ENCODE measurements at places on chromosomes 1 and 21.

- DNase-seq = no peak
These were observed 114.3 kb upstream of the GFI1 start for GRCh38 chr1:92601044-92601443.

DNA sequence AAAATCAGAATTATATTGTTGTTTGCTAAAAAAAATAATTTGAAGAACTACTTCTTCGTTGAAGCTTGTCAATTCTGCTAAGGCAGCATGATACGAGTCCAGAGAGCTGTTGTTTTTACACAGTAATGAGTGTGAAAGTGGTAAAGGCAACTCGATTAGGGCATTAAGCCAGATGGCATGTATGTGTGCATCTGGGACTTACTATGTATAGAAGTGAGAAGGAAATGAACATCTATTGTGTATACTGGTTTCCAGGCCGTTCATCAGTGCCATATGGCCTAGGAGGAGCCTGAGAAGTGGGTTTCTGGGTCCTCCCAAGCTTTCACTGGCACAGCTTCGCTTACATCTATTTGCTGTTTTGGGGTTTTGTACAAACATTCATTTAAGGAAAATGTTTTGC lies 5.7 kb downstream of the CTPS1 start:
- no peak for DNase-seq

DNA sequence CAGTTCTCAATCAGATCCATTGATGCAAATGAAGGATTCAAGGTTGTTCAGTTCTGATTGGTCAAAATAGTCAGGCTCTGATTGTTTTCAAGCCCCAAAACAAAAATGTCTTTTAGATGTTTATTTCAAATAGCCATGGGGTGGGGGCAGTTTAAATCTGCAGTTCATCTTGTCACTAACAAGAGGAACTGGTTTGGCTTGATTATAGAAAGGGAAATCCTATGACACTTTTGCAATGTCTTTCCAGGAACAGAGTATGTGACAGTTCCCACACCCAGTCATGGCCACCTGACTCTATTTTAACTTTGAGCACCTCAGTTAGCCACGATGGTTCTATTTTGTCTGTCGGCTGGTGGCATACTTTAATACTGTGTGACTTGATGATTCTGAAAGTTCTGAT lies 1544.1 kb downstream of the PLA2G4A start:
- DNase-seq = no peak

DNA sequence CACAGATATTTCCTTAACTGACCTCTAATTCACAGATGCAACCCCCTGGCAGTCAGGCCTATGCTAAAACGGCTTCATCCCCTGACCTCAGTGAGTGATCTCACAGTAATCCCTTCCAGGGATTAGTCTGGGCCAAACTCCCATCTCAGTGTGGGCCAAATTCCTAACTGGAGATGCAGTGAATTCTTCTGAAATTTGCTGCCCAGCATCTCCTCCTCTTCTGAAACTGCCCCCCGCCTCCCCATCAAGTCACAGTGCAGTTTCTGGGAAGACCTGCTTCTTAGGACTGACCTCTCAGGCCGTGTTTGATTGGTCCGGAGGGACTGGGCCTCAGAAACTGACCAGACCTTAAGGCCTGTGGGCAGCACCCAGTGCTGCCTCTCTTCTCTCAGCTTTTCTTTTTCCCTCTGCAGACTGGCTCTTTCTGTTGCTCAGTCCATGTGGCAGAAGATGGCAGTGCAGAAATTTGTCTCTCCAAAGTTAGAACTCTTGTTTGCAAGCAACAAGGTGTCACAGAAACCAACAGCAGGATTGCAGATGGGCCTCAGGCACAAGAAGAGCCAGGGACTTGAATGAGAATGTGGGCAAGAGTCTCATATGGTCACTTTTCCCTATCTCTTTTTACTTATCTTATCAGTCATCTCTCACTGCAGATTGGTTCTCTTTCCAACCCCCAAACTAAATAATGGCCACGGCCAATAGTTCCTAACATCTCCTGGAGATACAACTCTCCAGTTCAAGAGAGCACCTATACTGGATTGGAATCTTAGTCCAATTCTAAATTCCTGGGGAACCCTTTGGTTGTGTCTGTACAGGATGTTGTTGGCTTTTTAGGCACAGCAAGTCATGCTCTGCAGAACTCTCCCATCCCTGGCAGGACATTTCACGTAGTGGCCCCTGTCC lies 95.5 kb upstream of the RALGPS2 start:
- no peak for DNase-seq

GRCh38 chr1:180888870-180889269 lies 23.8 kb upstream of the KIAA1614 start:
- DNase-seq = no peak

- DNase-seq = peak; percentile 40
These were observed 1.0 kb upstream of the MCOLN2 start for GRCh38 chr1:84997667-84998600.

GRCh38 chr1:6961289-6961688 lies 176.0 kb downstream of the CAMTA1 start:
- no peak for DNase-seq

DNA sequence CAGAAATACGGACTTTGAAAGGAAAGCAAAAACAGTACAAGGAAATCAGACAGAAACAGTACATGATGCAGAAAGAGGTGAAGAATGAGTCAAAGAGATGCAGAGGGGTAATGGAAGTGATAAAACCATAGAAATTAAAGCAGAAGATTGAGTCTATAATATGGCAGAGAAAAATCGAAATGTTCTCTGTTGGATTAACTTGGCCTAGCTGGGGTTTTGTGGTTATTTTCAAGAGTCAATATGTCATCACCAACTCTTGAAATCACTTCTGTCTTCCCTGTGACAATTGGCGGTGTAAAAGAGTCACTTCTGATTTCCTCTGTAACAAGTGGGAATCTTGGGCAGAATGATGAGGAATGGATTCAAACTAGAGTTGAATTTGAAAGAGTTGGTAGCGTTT lies 7.4 kb downstream of the YTHDF2 start:
- no peak for DNase-seq

GRCh38 chr21:33259428-33259827 lies 6.7 kb upstream of the IL10RB start:
- DNase-seq = no peak

DNA sequence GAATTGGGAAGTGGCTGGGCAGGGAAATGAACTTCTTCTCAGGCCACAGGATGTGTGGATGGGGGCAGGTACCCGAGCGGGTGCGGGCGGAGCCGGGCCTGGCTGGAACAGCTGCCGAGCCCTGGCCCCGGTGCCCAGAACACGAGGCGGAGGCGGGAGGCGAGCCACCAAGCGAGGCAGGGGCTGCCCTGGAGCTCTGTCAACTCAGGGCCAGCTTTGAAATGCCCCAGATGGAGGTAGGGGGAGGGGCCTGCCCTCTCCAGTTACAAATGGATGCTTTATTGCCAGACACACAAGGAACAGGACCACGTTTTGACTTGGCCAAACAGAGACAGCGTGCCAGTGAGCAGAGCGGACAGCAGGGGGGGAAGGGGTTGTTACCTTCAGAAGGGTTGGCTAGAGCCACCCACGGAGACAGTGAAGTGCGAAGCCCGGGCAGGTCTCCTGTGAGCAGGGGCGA lies 240.4 kb downstream of the SDCCAG8 start:
- peak; percentile 6 for DNase-seq

DNA sequence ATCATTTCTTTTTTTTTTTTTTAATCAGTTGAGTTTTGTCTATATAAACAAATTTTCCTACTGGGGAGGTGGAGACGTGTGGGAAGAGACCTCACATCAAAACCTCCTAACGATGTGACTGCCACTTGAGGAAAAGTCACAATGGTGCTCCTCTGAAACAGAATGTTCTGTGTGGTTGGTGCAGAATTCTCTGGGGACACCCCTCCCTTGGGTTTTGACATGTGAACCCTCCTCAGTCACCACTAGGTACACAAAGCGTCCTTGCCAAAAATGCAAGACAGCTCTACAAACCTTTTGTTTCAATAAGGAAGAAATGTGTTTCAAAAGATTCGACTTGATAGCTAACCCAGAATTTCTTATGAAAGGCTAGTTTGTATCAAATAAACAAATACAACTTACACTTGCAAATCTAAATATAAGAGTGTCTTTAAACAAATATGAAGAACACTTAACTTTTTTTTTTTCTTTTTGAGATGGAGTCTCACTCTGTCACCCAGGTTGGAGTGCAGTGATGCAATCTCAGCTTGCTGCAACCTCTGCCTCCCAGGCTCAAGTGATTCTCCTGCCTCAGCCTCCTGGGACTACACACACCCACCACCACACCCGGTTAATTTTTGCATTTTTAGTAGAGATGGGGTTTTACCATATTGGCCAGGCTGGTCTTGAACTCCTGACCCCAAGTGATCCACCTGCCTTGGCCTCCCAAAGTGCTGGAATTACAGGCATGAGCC lies 9.3 kb downstream of the SLC25A24 start:
- no peak for DNase-seq

GRCh38 chr1:100187912-100188311 lies 9.9 kb upstream of the LRRC39 start:
- no peak for DNase-seq

GRCh38 chr1:71521655-71522264 lies 440.9 kb upstream of the ZRANB2 start:
- DNase-seq = peak; percentile 6

DNA sequence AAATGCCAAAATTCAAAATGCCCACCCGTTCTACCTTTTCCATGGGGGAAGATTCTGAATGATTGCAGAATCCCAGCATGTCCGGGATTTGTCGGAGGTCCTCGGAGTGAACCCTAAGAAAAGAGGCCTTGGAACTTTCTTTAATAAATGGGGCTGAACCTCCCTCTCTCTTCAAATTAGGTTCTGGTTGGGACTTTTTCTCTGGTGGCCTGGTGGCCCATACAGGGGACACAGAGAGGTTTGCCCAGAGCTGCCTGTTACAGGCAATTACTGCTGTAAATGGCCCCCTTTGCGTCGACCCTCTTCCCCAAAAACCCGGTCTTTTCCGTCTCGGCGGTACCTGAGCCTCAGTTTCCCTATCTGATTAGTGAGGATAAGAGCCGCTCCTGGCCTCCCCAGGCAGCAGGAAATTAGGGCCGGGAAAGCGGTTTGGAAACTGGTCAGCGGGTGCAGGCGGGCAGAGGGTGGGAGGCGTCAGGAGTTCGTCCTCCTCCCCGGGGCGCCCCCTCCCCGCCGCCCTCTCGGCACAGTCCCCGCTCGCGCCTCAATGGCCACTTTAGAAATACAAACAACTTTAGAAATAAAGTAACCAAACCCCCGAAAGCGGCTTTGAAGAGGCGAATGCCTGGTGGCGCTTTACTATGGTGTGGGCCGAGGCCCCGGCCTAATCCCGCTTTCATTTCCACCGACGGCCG lies 15.6 kb downstream of the PAX7 start:
- DNase-seq = no peak

DNA sequence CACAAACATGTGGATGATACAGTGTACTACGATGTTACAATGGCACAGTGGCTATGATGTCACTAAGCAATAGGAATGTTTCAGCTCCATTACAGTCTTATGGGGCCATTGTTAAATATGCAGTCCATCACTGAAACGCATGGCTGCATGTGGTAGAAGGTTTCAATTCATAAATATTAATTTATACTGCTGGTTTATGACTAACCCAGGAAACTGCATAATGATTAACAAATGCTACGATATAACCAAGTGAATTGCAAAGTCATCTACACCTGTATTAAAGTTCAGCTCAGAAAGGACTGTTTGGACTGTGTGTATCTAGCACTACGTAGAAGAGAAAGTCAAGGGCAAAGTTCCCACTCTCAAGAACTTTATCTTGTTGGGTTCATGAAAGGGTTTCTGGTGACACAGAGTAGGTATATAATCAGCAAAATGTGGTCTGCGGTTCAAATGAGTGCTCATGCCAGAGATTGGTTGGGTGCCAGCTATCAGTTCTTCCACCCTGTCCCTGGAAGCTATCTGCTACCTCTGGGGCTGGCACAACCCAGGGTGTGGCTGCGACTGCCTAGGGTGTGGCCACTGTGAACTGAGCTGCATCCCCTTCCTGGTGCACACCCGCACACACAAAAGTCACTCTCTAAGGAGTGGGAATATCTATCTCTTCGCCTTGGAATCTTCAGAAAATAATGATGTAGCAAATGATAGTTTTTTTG lies 14.8 kb downstream of the MGST3 start:
- DNase-seq = peak; percentile 9

GRCh38 chr1:53572065-53572814 lies 113.0 kb downstream of the DMRTB1 start:
- no peak for DNase-seq

- no peak for DNase-seq
These were observed 7.7 kb upstream of the HLCS start for GRCh38 chr21:36973986-36974850.

DNA sequence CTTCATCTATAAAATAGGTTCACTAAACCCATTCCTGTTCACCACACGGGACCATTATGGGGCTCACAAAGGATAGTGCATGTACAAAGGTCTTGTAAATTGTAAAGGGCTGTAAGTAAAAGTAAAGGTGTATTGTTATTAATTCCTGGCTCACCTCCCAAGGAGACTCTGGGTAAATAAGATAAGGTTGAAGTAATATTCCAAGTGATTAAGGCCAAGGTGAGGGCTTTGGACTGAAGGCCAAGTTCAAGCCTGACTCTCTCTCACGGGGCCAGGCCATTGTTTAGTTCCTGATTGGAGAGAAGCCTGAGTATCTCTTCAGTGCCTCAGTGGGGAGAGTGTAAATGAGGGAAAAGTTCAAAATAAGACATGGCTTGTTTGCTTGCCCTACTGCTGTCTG lies 19.5 kb upstream of the ZFYVE9 start:
- DNase-seq = no peak

DNA sequence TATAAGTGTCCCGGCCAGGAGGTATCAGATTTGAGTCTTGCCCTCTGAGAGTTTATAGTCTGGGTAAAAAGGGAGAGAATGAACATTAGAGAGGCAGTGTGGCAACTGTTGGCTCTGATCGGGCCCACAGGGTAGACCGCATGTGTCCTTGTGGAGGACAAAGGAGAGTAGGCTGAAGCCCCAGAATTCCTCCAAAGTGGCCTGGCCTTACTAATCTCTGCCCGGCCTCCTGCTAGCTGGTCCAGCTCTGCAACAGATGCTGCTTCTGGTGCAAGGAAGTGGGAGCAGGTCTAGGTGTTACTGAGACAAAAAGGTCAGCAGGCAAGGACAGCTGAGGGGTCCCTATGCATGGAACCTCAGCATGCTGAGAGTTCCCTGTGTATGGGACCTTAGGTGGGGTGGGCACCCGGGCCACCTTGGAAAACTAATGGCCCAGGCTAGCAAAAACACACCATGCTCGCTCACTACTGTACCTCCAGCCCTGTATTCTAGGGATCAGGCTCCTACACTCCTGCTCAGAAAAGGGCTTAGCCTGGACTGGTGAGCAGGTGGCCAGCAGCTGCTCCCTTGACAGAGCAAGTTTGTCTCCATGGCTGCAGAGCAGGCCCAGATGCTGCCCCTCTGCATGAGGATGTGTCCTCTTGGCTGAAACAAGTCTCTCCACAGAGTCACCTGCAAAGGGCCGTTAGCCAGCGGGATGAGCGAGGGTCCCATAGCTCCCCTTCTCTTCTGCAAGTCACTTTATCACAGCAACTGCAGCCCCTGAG lies 30.3 kb upstream of the RGS16 start:
- DNase-seq = no peak

GRCh38 chr1:115074839-115075534 lies 14.3 kb downstream of the TSPAN2 start:
- DNase-seq = no peak

Measured in stimulated activated CD4-positive, alpha-beta T cell treated with anti-CD3 and anti-CD28 coated beads, Interleukin-15, amount 100 ng/mL, for 24 hours (primary cell).